ENCODE measurements at places on chromosomes 2 and 18. TPM values are rescaled to one million over a fixed set of nuclear protein-coding genes. Genes with fewer than 3 reads are reported as not detected.

DNA sequence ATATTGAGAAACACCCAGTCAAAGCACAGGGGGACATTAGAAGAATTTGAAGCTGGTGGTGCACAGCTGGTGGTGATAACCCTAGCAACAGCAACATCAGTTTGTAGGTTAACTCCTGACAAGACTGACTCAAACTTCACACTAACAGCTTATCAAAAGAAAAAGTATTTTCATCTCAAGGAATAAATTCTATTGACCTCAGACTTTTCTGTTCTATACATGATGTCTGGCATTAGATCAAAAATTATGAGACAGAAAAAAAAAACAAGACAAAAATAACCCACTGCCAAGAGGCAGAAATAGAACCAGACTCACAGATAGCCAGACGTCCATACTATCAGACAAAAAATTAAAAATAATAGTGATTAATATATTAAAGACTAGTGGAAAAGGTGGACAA lies 126.1 kb downstream of the COL6A3 start:
- DNase-seq: no peak
- no peak overlapping the region for H3K27ac ChIP-seq
- H3K4me1 ChIP-seq: no peaks in the 10 kb centered on the region
- no peaks in the 10 kb centered on the region for H3K27me3 ChIP-seq
- no peaks in the 10 kb centered on the region for H3K36me3 ChIP-seq

- H3K36me3 ChIP-seq: no peaks in the 10 kb centered on the region
- peak overlapping the region; percentile 96 for H3K4me3 ChIP-seq
- no peak for DNase-seq
- H3K4me1 ChIP-seq: peaks cover 5% of the 10 kb centered on the region
Measured at GRCh38 chr2:44169155-44169898, 652 bp downstream of the PPM1B start.

GRCh38 chr2:169715379-169716237 lies 18.0 kb upstream of the KLHL23 start:
- no peaks in the 10 kb centered on the region for H3K36me3 ChIP-seq
- H3K4me1 ChIP-seq: 0 out of 2 replicates have a peak, but pooled peaks cover 6% of the 10 kb centered on the region
- no peak for DNase-seq
- no peaks in the 10 kb centered on the region for H3K27me3 ChIP-seq
- H3K27ac ChIP-seq: no peak overlapping the region

DNA sequence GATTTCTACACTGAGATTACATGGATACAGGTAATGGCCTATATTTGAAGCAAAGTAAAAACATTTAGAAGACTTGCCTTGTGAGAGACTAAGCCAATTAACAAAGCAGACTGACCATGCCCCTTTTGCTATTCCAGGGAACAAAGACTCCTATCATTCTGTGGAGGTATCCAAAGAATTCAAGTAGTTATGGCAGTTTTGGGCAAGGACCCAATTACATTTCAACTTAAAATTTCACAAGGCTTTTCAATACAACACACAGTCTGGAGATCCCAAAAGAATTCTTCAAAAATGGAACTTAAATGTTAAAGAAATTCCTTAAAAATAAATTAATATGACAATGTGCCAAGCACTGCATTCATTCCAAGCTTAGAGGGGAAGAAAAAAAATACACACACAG lies 109.2 kb upstream of the CHRNA1 start:
- no peaks in the 10 kb centered on the region for H3K27me3 ChIP-seq
- no peaks in the 10 kb centered on the region for H3K4me1 ChIP-seq
- no peaks in the 10 kb centered on the region for H3K36me3 ChIP-seq
- DNase-seq: no peak
- no peak overlapping the region for H3K27ac ChIP-seq

DNA sequence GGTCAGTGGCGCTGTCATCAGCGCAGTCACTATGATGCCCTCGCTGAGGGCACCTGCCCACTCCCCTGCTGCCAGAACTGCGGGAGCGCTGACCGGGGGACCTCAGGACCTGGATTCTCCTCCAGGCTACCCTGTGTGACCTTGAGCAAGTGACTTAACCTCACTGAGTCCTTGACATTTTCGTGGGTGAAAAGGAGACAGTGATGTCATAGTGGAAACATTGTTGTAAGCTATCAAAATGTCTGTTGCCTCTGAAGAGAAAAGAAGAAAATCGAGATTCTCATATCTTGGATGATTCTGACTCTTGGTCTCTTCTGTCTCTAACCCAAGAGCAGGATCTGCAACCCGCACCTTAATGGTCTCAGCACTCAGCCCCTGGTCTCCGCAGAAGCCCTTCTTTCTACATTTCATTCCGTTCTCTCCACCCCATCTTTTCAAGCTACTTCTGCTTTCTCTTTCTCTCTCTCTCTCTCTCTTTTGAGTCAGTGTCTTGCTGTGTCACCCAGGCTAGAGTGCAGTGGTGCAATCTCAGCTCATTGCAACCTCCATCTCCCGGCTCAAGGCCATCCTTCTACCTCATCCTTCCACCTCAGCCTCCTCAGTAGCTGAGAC lies 978 bp upstream of the TUBA4A start:
- no peak overlapping the region for H3K27ac ChIP-seq
- H3K4me1 ChIP-seq: peaks cover 12% of the 10 kb centered on the region
- H3K4me3 ChIP-seq: peak overlapping the region; percentile 9
- H3K27me3 ChIP-seq: peaks cover 16% of the 10 kb centered on the region
- H3K36me3 ChIP-seq: peaks cover 8% of the 10 kb centered on the region
- DNase-seq: no peak

GRCh38 chr18:24270937-24271380 lies 126.7 kb downstream of the OSBPL1A start:
- H3K4me3 ChIP-seq: peak overlapping the region; percentile 75
- DNase-seq: no peak
- H3K27me3 ChIP-seq: no peaks in the 10 kb centered on the region
- H3K4me1 ChIP-seq: no peaks in the 10 kb centered on the region
- H3K36me3 ChIP-seq: no peaks in the 10 kb centered on the region
- no peak overlapping the region for H3K27ac ChIP-seq

DNA sequence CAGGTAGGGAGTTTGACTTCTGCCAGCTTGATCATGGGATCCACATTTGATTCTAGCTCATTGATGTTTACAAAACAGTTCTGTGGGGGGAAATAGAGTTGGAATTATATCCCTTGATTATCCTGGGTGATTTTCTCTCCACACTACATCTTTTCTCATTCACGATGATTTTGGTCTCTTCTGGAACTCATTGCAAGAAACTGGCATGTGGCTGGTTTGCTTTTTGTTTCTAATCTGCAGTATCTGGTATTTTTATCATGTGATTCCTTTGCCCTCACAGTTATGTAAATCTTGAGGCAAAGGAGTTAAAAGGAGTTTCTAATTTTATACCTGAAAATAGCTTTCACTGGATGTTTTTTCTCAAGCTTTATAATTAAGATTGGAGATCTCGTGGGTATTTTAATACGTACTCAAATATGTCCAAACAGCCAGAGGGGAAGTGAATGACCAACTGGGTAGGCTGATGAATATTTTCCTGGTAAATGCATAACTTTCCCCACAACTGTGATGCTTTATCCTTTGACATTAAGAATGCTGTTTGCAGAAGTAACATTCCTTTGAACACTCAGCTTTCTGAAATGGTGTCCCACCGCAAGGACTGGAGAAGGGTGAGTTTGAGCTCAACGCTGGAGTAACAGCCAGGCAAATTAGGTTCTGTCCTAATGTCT lies 502.9 kb upstream of the ZEB2 start:
- H3K4me1 ChIP-seq: no peaks in the 10 kb centered on the region
- no peak overlapping the region for H3K4me3 ChIP-seq
- no peaks in the 10 kb centered on the region for H3K27me3 ChIP-seq
- H3K27ac ChIP-seq: no peak overlapping the region

GRCh38 chr2:27989149-27989548 lies 98.6 kb downstream of the BABAM2 start:
- no peaks in the 10 kb centered on the region for H3K36me3 ChIP-seq
- no peaks in the 10 kb centered on the region for H3K4me1 ChIP-seq
- H3K27ac ChIP-seq: no peak overlapping the region
- no peaks in the 10 kb centered on the region for H3K27me3 ChIP-seq
- H3K4me3 ChIP-seq: no peak overlapping the region
- no peak for DNase-seq

DNA sequence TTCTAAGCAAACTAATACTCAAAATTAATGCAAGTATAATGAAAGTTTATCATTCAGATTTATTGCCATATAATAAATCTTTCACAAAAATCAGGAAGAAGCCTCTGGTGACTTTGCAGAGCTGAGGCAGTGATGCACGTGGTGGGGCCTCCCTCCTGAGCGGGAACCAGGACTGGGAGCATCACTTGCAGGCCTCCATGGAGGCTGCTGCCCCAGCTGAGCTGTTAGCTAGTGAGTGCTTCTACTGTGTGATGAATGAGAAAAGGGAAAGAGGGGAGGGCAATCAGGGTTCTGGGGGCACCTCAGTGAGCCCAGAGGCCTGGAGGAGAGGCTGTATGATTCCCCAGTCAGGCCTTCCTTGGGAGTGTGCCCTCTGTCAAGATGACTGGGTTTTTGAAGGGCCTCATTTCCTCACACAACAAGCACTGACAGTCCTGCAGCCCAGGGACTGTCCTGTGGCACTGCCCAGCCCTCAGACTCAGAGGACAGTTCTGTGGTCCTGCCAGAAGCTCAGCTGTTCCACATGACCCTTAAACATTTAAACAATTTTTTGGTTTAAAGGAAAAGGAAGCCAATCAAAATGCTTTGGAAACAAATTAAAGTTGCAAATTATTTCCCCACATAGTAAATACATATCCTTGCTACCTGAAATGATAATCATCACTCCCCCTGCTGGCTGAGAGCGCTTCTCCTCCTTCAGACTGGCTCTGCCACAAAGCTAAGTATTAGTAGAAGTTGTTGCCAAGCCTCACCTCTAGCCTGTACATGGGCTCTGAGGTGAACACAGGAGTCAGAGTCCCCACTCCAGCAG lies 90.9 kb upstream of the SMAD7 start:
- H3K27me3 ChIP-seq: no peaks in the 10 kb centered on the region
- H3K4me1 ChIP-seq: peaks cover 16% of the 10 kb centered on the region
- H3K4me3 ChIP-seq: no peak overlapping the region
- H3K36me3 ChIP-seq: no peaks in the 10 kb centered on the region

- H3K27ac ChIP-seq: no peak overlapping the region
- no peaks in the 10 kb centered on the region for H3K36me3 ChIP-seq
- no peak overlapping the region for H3K4me3 ChIP-seq
- DNase-seq: no peak
- no peaks in the 10 kb centered on the region for H3K27me3 ChIP-seq
Measured at GRCh38 chr2:111178730-111179405, 58.2 kb downstream of the BCL2L11 start.

GRCh38 chr2:146392186-146392585 lies 1452.6 kb upstream of the ACVR2A start:
- H3K36me3 ChIP-seq: no peaks in the 10 kb centered on the region
- no peaks in the 10 kb centered on the region for H3K27me3 ChIP-seq
- no peaks in the 10 kb centered on the region for H3K4me1 ChIP-seq
- no peak for DNase-seq

DNA sequence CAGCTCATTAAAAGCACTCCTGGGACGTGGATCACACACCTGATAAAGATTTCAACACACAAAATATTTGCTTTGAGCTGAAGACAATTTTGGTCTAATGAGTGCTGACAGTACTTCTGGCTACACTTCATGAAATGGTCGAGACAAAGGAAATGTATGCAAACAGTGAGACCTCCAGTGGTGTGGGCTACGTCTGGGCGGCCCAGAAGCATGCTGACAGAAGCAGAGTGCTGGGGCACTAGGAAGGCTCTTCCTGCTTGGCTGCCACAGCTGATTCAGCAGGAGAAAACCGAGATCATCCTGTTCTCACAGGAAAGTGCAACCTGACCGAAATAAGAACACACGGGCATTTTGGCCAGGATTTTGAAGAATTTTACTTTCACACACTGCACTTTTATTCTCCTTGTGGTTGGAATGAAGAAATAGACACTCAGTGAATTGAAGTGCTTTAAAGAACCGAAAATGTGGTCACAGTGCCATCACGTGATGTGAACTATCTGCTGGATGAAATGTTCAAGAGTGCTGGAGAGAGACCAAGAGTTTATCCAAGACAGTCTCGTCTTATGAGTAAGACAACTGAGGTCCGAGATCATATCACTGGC lies 149.5 kb downstream of the CCBE1 start:
- H3K4me3 ChIP-seq: no peak overlapping the region
- no peak for DNase-seq
- H3K36me3 ChIP-seq: no peaks in the 10 kb centered on the region
- H3K27ac ChIP-seq: no peak overlapping the region
- H3K4me1 ChIP-seq: no peaks in the 10 kb centered on the region

Gene PUS10
- 2.2 TPM for total RNA-seq

Gene IL1RL2
- total RNA-seq: not detected

Gene HRH4
- total RNA-seq: not detected

Gene M1AP
- total RNA-seq: 4.8 TPM

Measured in H1 (cell line).